ENCODE measurements at places on chromosomes 4 and X.
A peak's percentile ranks its signal among the peaks of the same experiment; 100 is the strongest.

- DNase-seq = no peak
Measured at GRCh38 chr4:185803022-185803421, 9.0 kb downstream of the SORBS2 start.

- no peak for DNase-seq
Measured at GRCh38 chr4:120327276-120327675, 260.6 kb upstream of the MAD2L1 start.

DNA sequence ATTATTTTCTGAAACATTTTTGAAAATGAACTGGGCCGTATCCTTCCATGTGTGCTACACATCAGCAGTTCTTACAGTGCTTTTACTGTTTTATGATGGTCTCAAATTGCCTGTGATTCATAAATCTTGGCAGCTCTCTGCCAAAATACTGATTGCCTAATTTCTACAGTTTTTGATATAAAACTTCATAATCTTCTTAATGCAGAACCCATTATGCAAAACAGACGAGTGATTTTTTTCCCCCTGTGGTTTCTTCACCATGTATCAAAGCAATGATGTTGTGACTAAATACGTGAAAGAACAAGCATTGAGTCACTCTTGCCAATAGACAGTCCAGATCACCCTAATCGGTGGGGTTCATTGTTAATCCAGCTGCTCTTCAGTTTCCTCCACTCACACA is 156.4 kb upstream of the WDR1 start:
- no peak for DNase-seq

- DNase-seq = no peak
Measured at GRCh38 chrX:56802921-56803849, 74.1 kb downstream of the NBDY start.

- DNase-seq = no peak
Measured at GRCh38 chrX:44203791-44204190, 139.7 kb downstream of the EFHC2 start.

- DNase-seq = peak; percentile 45
Measured at GRCh38 chr4:8737601-8738279, 133.9 kb downstream of the HMX1 start.

GRCh38 chrX:40671126-40671525 is 23.8 kb upstream of the CXorf38 start:
- DNase-seq = no peak

- no peak for DNase-seq
Measured at GRCh38 chr4:159551281-159551680, 448.4 kb downstream of the RAPGEF2 start.

DNA sequence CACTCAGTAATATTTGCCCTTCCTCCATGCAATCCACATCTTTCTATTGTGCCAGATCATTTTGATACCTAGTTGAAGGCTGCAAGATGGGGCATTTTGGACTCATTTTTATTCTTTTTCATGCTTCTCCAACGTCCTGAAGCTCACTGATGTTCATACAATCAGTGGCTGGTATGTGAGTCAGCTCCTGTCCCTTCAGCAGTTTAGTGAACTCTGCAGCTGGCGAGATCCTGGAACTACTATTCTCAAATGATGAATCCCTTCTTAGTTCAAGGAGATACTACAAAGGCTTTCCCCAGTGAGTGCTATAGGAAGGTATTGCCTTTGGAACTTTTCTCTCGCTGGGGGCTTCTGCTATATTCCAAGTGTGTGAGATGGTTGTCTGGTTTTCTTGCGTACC is 9.6 kb upstream of the CCDC149 start:
- DNase-seq = no peak

- DNase-seq = no peak
Measured at GRCh38 chr4:52728691-52729240, 22.5 kb downstream of the ERVMER34-1 start.

- no peak for DNase-seq
Measured at GRCh38 chrX:5791721-5792120, 436.9 kb downstream of the NLGN4X start.

GRCh38 chr4:106679063-106679462 is 310.5 kb upstream of the GIMD1 start:
- DNase-seq = no peak

GRCh38 chrX:28787206-28787605 is 200.0 kb downstream of the IL1RAPL1 start:
- no peak for DNase-seq

DNA sequence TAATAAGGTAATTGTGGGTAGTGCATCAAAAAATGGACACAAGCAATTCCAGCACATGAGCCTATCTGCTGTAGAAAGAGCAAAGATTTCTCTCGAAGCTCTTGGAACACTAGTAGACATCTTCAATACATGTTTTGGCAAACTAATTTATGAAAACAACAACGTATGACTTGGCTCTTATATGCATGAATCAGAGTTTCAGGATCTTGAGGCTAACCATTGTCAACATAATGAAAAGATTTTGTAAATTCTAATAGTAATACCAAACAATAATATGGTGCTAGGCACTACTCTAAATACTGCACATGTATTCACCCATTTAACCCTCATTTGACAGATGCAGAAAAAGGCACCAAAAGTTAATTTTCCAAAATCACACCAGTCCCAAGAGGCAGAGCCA is 25.1 kb upstream of the ANKRD50 start:
- no peak for DNase-seq

DNA sequence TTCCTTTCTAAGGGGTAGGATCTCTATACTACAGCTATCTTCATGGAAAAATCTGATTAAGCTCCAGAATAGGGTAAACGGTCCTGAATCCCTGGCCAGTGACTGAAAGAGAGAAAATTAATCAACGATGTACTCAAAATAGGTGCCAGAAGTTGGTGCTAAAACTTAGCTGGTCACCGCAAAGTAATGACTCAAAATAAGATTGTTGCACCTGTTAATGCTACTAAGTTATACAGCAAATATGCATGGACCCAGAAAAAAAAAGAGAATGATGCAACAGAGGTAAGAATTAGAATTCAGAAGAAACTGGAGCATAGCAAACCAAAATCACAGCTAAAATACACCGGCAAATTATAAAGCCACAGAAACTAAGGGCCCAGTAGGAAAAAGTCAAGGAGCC is 239.7 kb upstream of the FAM241A start:
- no peak for DNase-seq

- DNase-seq = peak; percentile 25
Measured at GRCh38 chrX:1213971-1214370, 1.5 kb upstream of the CRLF2 start.

DNA sequence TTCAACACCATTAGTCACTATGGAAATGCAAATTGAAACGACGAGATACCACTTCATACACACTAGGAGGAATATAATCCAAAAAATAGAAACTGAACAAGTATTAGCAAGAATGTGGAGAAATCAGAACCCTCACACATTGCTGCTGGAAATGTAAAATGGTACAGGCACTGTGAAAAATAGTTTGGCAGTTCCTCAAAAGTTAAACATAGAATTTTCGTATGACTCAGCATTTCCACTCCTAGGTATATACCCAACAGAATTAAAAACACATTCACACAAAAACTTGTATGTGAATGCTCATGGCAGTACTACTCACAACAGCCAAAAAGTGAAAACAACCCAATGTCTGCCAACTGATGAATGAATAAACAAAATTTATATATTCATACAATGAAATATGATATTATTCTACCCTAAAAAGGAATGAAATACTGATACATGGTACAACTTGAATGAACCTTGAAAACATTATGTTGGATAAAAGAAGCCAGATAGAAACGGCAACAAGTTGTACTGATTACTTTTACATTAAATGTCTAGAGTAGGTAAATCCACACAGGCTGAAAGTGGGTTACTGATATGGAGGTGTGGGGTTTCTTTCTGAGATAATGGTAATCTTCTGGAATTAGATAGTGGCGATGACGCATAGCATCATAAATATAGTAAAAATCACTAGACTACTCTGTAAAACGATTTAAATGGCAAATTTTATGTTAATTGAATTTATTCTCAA is 22.3 kb downstream of the TEC start:
- DNase-seq = no peak

GRCh38 chr4:105119356-105119755 is 27.3 kb upstream of the TET2 start:
- no peak for DNase-seq

GRCh38 chr4:76758290-76758882 is 139.6 kb downstream of the SOWAHB start:
- no peak for DNase-seq

- no peak for DNase-seq
Measured at GRCh38 chrX:87045352-87045751, 472.2 kb upstream of the KLHL4 start.

DNA sequence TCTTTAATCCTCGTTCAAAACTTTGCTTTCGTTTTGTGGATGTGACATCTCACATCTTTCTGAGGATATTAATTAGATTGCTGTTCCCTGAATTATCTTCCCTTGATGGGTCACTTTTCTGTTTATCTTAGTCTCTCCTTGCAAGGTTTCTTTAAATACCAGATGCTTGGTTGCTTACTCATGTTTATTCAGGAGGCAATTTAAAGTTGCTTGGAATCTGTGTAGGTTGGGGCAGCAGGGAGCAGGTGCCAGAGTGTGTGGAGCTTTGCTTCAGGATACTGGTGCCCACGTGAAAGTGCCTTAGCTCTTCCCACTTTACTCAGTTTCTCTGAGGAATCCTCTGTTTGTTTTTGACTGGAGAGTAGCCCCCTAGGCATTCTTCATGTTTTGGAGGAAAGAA is 24.0 kb downstream of the ANAPC4 start:
- no peak for DNase-seq

DNA sequence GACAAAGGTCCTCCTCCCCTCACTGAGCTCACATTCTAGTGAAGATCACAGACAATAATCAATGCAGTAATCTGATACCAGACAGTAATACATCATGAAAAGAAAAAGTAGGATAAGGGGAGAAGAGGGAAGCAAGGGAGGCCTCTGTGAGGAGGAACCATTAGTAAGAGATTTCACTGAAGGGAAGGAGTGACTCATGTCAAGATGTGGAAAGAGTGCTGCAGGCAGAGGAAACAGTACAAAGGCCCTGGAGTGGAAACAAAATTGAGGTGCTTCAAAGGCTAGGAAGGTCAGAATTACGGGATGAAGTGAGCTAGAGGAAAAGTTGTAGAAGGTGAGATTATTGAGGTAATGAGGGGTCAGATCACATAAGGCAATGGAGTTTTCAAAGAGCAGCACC is 38.1 kb downstream of the LAMTOR3 start:
- no peak for DNase-seq

DNA sequence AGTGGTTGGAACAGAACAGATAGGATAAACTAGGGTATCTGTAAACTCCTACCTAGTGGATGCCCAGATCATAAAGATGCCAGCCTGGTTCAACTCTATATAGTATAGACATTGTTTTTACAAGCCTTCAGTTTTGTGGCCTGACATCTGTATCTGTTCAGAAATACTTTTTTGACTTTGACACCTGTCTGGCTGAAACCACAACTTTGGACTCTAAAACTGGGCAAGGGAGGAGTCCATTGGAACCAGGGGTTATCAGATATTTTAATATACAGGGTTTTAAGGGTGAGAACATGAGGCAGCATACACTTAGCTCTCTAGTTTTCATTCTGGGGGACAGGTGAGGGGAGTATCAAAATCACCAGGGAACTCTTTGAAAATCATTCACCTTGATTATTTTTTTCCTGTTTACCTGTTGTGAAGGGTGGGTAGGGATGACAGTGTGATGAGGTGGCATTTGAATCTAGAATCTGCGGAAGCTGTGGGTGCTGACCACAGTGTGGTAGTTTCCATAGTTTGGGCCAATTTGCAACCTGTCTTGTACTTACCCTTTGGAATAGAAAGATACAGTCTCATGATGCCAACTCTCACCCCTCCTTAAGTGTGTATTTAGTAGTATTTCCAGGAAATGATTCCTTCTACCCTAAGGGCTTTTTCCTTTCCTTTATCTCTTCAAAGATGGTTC is 20.6 kb downstream of the GAB1 start:
- DNase-seq = no peak

DNA sequence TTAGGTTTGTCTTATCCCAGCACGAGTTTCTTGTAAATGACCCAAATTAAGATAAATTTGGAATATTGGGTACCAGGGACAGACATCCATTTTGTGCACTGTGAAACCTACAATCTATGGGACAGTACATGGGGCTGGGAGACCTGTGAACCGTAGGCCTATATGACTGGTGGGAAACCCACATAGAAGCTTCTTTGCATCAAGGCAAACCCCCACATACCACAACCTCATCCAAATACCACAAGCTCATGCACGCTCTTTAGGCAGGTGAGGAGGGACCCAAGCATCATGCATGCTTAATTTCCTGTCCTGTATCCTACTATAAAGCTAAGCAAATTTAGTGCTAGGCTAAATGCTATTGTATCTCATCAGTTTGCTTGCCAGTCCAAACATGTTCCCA is 47.8 kb downstream of the NIPAL1 start:
- no peak for DNase-seq

GRCh38 chr4:175934506-175934905 is 122.4 kb upstream of the GPM6A start:
- no peak for DNase-seq

- no peak for DNase-seq
Measured at GRCh38 chr4:47926667-47927258, 12.4 kb upstream of the NFXL1 start.

DNA sequence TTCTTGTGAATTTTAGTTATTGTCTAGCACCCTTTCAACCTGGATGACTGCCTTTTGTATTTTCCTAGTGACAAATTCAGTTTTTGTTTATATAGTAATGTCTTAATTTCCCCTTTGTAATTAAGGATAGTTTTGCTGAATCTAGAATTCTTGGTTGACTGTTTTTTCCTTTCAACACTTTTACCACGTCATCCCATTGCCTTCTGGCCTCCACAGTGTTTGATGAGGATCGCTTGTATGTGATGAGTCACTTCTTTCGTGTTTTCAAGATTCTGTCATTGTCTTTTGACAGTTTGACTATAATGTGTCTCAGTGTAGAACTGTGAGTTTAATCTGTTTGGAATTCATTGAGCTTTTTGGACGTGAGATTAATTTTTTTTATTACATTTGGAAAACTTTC is 30.1 kb downstream of the KDM6A start:
- DNase-seq = no peak

GRCh38 chr4:82382751-82383150 is 9.0 kb upstream of the HNRNPD start:
- DNase-seq = no peak

- no peak for DNase-seq
Measured at GRCh38 chrX:1094566-1095333, 117.7 kb downstream of the CRLF2 start.

- no peak for DNase-seq
Measured at GRCh38 chr4:20268028-20268427, 16.3 kb downstream of the SLIT2 start.

- no peak for DNase-seq
Measured at GRCh38 chr4:148238811-148239493, 203.3 kb downstream of the NR3C2 start.

DNA sequence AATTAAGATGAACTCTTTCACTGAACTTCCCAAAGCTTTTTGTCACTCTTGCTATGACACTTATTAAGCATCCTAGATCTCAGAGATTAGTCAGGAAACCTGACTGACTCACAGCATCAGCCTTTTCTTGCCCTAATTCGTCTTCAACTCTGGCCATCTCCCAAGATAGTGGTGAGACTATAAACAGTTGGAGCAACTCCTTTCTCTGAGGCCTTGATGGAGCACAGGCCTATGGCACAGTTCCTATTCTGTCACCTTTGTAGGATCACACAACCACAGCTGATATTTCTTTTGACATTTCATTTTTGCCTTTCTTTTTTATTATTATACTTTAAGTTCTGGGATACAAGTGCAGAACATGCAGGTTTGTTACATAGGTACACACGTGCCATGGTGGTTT is 217.6 kb downstream of the PRR32 start:
- DNase-seq = no peak

GRCh38 chr4:187603093-187604025 is 392.2 kb upstream of the ZFP42 start:
- DNase-seq = no peak
